Uterus (tissue), 4 donors: ENCODE measurements at places on chromosomes 4 and X. TPM values are rescaled to one million over a fixed set of nuclear protein-coding genes. Genes with fewer than 3 reads are reported as not detected.

GRCh38 chr4:14871676-14872430, 130.4 kb upstream of the CPEB2 start:
- no peak for DNase-seq

- no peak for DNase-seq
Measured at GRCh38 chrX:120120223-120120622, 4.5 kb upstream of the RHOXF1 start.

The MAGEA1 gene
- not detected for total RNA-seq

The PTCHD1 gene
- total RNA-seq: 2.9 TPM

The SAGE1 gene
- not detected for total RNA-seq

The KCNE5 gene
- 0.62 TPM for total RNA-seq
